Stimulated activated CD4-positive, alpha-beta T cell treated with anti-CD3 and anti-CD28 coated beads, Interleukin-1b, Interleukin-23, amount 100 ng/mL, for 1 hour (primary cell): ENCODE measurements at places on chromosomes 5 and 9.

DNA sequence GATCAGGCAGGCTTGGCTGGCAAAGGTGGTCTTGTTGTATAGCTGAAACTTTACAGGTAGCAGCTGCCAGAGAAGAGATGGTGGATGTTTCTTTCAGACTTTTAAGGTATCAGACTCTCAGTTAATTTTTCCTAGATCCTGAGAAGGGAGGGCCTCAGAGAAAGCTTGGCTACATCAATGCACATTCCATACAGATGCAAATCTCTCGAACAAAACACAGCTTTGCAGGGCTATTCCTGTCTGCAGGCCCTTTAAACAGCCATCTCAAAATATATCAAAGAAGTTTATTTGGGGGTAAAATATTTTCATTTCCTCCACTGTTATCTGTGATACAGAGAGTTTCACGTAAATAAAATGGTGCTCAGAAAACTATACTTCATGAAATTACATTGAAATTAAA lies 1584.4 kb downstream of the EFNA5 start:
- no peak for DNase-seq

DNA sequence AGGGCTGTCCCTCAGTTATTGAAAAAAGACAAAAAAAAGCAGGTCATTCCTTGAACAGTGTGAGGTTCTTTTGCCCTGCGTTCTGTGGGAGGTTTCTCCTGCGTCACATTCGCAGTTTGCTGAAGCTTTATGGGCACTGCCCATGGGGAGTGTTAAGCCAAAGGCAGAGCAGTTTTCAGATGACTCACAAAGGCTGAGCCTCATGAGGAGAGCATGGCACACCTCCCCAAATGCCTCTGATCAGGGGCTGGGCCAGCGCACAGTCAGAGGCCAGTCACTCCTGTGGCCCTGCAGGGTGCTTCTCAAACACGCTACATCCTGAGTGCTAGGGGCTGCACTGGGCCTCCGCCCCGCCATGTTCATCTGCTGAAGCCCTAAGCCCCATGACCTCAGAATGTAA lies 38.4 kb downstream of the IRX1 start:
- no peak for DNase-seq

GRCh38 chr9:93017621-93018020 lies 40.9 kb upstream of the SUSD3 start:
- DNase-seq = no peak

- no peak for DNase-seq
Measured at GRCh38 chr9:114442022-114442421, 54.2 kb upstream of the AKNA start.

- no peak for DNase-seq
Measured at GRCh38 chr5:154098465-154098864, 59.7 kb downstream of the MFAP3 start.

DNA sequence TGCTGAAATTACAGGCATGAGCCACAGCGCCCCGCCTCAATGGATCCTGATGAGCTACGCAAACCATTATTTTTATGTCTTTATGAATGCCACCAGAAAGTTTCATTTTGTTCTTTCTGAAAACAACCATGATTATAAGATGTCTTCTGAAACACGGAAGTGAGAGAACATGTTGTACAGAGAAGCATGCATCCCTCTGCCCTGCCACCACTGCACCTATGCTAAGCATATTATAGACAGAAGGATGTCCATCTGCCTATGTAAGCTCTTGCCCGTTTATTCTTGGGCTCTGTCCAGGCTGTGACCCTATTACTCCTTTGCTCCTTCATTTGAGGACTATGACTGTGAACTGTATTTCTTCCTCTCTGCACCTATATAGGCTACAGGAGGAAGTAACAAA lies 74.3 kb downstream of the GRAMD2B start:
- no peak for DNase-seq

DNA sequence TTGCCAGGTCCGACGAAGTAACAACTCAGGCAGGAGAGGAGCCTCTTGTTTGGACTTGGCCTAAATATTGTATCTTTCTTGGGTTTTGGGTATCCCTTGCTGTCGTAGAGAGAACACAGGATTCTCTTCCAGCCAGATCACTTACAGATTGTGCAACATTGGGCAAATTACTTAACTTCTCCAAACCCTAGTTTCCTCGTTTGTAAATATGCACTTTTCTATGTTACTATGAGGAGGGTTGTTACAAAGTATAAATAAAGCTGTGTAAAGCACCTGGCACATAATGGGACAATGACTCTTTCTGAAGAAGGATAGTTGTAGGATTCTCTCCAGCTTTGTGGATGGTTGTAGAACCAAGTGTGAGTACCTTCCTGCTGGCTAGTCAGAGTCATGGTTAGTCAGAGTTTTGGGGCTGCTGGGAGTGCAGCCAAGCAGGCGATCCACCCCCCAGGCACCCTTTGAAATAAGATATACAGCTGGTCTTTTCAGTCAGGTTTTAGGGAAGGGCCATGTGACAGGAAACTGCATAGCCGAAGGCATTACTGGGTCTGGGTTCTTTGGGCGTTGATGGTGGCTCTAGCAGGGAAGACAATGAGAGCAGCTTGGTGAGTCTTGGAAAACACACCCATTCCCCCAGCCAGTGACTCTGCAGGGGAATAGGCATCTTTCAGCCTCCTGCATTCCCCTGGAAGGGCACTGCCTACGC lies 49.9 kb upstream of the GDNF start:
- no peak for DNase-seq

DNA sequence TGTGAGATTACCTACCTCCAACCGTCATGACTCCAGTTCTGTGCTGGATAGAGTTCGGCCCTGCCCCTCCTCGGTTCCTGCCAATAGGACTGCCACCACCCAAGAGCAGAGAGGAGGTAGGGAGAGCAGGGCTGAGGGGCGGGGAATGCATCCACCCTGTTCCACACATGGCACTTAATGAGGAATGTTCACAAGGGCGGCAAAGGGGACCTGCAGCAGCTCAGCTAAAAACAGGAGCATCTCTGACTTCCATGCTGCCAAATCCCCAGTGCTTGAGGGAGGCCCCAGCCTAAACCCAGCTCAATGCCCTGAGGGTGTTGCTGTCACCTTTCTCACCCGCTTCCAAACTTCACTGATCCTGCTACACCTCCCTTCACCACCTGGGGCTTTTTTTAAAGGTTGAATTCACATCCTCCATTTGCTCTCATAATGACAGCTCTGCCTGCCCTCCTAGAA lies 7.8 kb upstream of the DELE1 start:
- DNase-seq = no peak

DNA sequence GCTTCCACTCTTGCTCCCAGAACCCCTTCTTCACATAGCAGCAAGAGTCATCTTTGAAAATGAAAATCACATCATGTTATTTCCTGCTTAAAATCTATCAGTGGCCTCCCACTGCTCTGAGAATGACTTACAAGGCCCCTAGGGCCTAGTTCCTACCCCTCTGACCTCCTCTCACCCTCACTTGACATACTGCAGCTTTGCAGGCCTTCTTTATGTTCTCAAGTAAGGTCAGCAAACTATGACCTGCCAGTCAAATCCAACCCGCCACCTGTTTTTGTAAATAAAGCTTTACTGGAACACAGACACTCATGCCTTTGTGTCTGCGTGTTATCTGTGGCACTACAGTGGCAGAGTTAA lies 185.7 kb downstream of the NR3C1 start:
- DNase-seq = no peak

DNA sequence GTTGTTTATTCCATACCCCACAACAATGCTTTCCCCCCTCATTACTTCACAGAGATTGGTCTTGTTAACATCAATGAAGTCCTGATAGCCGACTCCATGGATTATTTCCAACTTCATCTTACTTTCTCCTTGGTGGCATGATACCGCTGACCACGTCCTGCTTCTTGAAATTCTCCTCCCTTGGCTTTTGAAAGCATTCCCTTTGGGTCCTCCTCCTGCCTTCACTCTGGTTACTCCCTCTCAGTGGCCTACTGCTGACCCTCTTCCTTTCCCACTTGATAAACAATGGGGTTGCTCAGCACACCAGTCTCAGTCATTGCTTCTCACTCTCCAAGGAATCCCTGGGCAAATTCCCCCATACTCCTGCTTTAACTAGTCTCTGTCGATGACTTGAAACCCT lies 283.9 kb downstream of the SEC61B start:
- DNase-seq = no peak

GRCh38 chr5:78360924-78361630 lies 660 bp downstream of the SCAMP1 start:
- peak; percentile 33 for DNase-seq

GRCh38 chr5:56357426-56357825 lies 124.3 kb upstream of the ANKRD55 start:
- no peak for DNase-seq

GRCh38 chr9:130325921-130326320 lies 60.4 kb downstream of the HMCN2 start:
- DNase-seq = no peak

- no peak for DNase-seq
Measured at GRCh38 chr5:103021314-103021713, 98.6 kb downstream of the GIN1 start.

GRCh38 chr9:127808347-127809001 lies 5.8 kb downstream of the FPGS start:
- no peak for DNase-seq

DNA sequence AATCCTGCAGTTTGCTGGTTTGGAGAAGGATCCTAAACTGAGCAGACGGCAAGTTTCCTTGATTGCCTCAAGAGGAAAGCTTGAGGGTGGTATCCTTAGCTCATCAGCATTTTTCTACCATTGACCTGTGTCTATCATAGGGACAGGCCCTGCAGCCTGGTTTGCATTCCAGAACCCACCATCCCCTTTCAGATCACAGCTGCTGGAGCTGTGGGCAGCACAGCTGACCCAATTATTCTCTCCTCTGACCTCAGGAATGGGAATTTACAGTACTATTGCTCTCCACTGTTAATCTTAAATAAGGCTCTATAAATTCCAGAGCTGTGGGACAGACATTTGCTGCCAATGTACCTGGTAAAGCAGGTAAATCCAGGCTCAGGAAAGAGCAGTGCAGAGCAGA lies 163.0 kb downstream of the SPOCK1 start:
- DNase-seq = no peak

- no peak for DNase-seq
Measured at GRCh38 chr5:132947671-132948070, 15.8 kb downstream of the AFF4 start.

- DNase-seq = no peak
Measured at GRCh38 chr5:74250304-74251102, 390.0 kb downstream of the ENC1 start.

DNA sequence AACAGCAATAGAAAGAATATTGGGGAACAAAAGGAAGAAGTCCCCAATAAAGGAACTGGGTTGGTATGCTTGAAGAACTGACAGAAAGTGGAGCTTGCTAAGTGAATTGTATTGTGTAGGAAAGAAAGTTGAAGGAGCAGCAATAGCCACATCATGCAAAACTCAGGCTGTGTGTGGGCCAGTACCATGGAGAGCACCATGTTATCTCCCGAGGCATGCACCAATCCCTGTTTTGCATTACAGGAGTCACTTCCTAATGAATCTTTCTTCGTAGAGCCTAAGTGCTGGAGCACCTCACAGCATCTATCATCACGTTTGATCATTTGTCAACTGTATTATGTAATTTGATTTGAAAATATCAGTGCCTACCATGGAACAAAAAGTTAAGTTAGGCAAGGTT lies 137.7 kb upstream of the NMUR2 start:
- DNase-seq = no peak

- no peak for DNase-seq
Measured at GRCh38 chr5:39274398-39275085, 55.2 kb upstream of the FYB1 start.

GRCh38 chr5:76084496-76085242 lies 1.5 kb downstream of the SV2C start:
- DNase-seq = no peak

DNA sequence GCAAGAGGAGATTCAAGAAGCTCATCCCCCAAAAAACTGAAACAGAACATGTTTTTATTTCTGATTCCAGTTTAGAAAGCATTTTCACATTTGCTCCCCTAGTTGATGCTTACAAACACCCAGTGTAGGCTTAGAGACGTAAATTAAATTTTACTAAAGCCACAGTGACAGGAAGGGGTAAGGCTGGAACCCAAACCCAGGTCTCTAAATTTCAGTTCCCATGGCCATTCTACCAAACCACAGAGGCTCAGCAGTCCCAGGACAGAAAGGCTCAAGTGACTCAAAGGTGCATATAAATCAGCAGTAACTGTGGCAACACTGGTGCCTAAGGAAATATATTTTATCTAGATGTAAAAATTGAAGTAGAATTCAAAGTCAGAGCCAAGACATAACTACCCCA lies 128.7 kb downstream of the CEP120 start:
- no peak for DNase-seq

DNA sequence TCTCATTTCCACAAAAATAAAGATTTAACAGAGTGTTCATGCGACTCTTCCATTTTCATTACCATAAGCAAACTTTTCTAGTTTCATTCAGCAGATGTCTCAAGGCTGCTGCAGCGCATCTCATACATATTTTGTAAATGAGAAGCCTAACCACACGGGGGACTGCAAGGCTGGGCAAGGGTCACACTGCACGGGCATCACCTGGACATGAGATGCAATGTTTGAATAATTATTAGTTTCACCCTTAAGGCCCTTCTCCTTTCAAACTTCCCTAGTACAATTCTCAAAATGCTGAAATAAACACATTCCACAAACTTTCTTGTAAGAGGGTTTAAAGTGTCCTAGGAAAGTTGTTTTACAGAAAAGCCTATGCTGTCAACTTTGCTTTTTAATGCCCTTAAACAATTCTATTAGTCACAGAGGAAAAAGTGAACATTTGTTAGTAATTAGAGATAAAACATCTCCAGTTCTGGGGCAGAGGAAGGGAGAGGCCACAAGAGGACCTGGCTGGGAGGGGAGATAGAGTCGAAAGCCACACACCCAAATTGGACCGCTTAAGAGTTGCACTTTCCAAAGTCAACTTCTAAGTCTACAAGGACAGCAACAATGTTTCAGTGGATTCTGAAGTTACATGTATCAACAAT lies 1.3 kb downstream of the DENND1A start:
- no peak for DNase-seq

GRCh38 chr5:14426521-14426920 lies 155.1 kb upstream of the OTULINL start:
- DNase-seq = no peak

DNA sequence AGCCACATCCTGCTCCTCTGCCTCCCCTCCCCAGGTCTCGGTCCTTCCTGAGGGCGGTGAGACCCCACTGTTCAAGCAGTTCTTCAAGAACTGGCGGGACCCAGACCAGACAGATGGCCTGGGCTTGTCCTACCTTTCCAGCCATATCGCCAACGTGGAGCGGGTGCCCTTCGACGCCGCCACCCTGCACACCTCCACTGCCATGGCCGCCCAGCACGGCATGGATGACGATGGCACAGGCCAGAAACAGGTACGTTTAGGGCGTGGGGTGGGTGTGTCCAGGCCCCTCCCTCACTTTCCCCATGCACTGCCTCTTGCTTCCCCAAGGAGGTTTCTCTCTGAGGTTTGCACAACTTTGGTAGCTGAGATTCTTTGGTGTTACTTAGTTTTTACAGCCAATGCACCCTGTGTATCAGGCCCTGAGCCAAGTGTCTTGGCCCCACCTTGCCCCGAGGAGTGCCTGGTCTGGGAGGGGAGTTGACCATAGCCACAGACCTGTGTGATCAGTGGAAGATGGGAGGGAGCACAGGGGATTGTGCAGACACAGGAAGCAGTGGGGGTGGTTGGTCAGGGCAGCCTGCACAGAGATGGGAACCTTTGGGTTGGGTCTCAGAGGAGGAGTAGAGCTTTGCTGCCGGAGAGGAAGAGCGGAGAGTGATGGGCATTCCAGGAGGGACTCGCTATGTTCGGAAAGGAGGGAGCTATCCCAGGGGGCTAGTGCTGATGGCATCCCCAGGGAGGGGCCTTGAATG lies 50.8 kb downstream of the GSN start:
- no peak for DNase-seq

- DNase-seq = no peak
Measured at GRCh38 chr9:91320299-91320698, 41.4 kb downstream of the AUH start.

GRCh38 chr9:13318027-13318426 lies 38.5 kb upstream of the MPDZ start:
- no peak for DNase-seq
